ENCODE measurements at places on chromosomes 12 and 14.

- DNase-seq, result no peak
These were observed 10.1 kb upstream of the DNAH10 start for GRCh38 chr12:123752046-123752445.

DNA sequence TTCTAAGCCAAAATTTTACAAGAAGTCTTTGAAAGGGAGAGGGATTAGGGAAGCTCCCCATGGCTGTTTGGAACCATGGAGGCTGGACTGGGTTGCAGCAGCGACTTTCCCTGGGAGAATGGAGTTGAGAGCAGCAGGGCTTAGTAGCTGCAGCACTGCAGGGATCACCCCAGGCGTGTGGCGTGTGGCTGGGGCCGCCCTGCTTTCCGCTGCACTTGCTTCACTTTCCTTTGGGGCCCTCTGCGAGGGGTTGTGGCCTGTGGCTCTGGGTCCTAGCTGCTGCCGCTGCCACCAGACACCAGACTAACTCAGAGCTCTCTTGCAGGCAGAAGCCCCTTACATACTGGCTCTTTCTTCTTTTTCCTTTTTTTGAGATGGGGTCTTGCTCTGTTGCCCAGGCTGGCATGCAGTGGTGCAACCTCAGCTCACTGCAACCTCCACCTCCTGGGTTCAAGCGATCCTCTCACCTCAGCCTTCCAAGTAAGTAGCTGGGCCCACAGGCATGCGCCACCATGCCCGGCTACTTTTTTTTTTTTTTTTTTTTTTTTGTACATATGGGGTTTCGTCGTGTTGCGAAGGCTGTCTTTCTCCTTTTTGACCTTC lies 25.4 kb downstream of the CCDC62 start:
- DNase-seq, result no peak

- no peak for DNase-seq
These were observed 85.3 kb upstream of the PAWR start for GRCh38 chr12:79776111-79776510.

GRCh38 chr12:25655702-25656101 lies 102.6 kb upstream of the LMNTD1 start:
- no peak for DNase-seq

GRCh38 chr12:34108967-34109366 lies 86.7 kb downstream of the ALG10 start:
- DNase-seq, result no peak

- DNase-seq, result no peak
These were observed 27.1 kb downstream of the KCTD10 start for GRCh38 chr12:109449845-109450532.

GRCh38 chr14:50875359-50876070 lies 3.7 kb downstream of the ABHD12B start:
- DNase-seq, result peak; percentile 71

- DNase-seq, result no peak
These were observed 89.5 kb upstream of the TMPO start for GRCh38 chr12:98425859-98426258.

- peak; percentile 32 for DNase-seq
These were observed 7.4 kb downstream of the RAN start for GRCh38 chr12:130879212-130879686.

DNA sequence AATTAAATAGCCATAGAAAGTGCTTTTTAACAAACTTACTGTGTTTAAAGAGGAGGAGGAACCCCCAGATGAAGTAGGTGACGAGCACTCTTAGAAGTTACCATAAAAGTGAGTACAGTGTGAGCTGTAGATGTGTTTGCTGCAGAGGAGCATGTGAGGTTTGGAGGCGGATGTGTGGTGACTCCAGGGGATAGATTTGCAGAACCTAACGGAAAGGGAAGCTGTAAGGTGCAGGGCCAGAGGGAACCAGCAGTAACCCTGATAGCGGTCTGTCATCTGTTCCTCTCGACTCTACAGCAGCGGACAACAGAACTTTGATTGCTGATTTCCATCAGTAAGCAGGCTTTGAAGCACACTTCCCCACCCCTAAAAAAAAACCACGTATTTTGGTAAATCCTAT lies 5.2 kb downstream of the CALM1 start:
- DNase-seq, result no peak

DNA sequence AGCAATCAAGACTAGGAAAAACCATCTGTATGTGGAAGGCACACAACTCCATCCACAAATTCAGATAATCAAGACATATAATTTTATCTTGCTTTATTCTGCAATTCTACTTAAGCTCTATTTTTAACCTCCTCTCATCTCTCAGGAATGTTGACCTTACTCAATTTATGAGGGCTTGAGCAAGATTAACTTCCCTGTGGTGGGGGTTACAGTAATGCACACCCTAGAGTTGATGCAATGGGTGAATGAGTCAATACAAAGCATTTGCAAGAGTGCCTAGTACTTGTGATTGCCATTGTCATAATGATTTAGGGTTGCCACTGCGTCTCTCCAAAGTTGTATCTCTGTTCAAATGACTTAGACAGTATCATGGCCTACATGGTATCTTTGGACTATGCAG lies 1598.4 kb upstream of the TMEM132C start:
- no peak for DNase-seq

DNA sequence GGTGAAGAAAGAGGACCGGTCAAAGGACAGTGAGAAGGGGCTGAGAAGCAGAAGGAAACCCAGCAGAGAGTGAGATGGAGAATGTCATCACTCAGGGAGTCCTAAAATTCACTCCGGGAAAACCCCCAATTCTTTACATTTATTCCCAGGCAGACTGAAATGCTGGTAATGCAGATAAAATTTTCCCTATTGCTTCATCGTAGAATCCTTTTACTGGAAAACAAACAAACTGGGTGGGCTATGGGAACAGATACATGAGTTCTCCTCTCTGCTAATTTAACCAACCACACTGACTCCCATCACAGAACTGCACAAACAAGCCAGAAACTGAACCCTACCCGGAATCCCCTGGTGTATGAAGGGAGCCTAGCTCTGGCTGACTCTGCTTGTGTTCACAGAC lies 20.9 kb downstream of the HEBP1 start:
- no peak for DNase-seq

DNA sequence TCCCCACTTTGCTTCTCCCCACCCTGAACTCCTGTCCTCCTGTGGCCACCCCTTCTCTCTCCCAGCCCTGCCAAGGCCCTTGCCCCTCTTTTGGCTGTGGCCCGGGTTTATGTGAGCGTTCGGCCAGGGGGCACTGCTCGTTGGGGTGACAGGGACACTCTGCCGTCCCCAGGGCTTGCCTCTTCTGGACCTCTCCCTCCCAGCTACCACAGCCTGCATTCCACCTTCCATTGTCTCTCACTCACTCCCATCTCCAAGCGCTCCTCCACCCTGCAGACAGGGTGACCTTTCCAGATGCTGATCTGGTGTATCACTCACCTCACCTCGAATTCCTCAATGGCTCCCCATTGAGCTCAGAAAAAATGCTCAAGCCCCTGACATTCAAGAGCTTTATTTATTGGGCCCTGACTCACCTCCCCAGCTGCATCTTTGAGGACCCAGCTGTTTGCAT lies 1.4 kb downstream of the SERPINA9 start:
- DNase-seq, result no peak

DNA sequence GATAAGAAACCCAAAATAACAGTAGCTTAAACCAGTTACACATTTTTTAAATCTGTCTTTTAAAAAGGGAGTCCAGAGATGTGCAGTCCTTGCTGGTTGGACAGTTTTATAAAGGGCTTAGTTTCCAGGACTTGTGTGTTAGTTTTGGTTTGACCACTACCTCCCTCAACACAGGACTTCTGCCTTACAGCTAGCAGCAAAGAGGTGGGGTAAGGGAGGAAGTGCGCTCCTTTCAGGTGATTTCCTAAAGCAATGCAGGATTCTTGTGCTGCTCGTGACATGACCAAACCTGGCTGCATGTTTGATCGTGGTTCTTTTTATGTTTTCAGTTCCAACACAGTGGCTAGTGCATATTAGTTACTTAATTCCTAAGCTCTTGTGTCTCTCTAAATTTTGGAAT lies 266.2 kb downstream of the TMTC2 start:
- DNase-seq, result no peak

GRCh38 chr14:20609215-20610001 lies 18.2 kb upstream of the RNASE12 start:
- DNase-seq, result peak; percentile 68

- no peak for DNase-seq
These were observed 325.0 kb downstream of the SNAPC1 start for GRCh38 chr14:62087191-62087590.

- no peak for DNase-seq
These were observed 50.7 kb downstream of the SLC2A13 start for GRCh38 chr12:40055228-40055579.

GRCh38 chr12:22974865-22975264 lies 349.9 kb downstream of the ETNK1 start:
- no peak for DNase-seq

- no peak for DNase-seq
These were observed 3.7 kb downstream of the AQP2 start for GRCh38 chr12:49953961-49954846.

DNA sequence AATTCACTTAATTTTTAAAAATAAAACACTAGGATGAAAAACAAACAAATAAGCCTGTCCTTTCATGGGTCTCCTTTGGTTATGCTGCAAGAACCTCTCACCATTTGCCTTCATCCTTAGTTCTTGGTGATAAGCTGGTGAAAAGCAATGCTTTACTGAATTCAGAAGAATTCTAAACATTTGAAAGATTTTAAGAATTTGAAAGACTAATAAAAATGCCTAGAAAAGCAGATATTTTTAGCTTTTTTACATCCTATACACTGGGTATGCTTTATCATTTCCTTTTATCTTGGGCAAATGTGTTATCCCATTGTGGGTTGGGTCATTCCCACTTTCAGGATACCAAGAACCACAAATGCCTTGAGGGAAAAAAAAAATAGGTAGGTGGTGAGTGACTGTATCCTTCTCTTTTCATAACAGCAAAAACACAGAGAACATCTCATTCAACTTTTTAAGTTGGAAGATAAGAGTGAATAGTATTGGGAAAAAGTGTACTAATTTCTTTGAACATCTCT lies 197.1 kb upstream of the ABCD2 start:
- no peak for DNase-seq

- no peak for DNase-seq
These were observed 52.4 kb downstream of the CCDC91 start for GRCh38 chr12:28242496-28243309.

DNA sequence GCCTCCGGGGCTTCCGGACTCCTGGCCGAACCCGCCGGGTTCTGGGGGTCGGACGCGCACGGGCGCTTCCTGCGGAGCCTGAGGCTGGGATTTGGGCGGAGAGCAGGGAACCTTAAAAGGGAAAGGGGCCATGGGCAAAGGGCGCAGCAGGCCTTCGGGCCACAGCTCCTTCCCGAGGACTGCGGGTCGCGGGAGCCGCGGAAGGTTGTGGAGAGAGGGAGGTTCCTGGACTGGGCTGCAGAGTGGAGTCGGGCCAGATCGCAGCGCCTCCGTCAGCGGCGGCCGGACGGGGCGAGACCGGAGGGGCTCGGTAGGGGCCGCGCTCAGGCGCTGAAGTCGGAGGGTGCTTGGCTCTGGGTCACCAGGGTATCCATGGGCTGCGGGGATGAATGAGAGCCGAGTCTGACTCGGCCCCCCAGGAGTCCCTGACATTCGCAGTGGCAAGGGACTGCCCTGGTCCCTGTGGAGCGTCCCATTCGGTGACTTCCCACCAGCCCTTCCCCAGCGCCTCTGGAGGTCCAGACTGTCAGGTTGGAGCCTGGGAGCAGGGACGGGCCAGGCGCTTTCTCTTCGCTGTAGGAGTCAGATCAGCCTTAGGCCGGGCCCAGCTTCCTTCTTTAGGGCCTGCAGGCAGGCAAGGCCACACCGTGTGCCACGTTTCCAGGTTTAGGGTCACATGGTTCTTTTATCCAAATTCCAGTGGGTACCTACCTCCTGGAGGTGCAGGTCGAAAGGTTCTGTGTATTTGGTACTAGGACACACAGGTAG lies 938 bp upstream of the SLC25A29 start:
- DNase-seq, result no peak

GRCh38 chr12:121723200-121723599 lies 10.6 kb downstream of the TMEM120B start:
- no peak for DNase-seq

GRCh38 chr14:74959596-74960180 lies 4.3 kb upstream of the PGF start:
- no peak for DNase-seq

DNA sequence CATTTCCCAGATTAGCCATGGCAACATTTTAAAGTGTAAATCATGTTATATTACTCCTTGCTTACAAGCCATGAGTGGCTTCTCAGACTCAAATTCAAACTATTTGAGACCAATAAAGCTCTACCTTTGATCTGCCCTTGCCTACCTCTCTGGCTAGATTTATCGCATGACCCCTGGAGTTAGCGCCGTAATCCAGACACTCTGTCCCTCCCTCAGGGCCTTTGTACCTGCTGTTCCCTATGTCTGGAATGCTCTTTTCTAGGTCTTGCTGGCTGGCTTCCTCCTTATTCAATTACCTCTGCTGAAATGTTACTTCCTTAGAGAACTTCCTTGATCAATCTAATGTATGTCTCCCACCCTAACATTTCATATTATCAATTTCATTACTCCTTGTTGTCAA lies 16.3 kb downstream of the SIX4 start:
- DNase-seq, result no peak

DNA sequence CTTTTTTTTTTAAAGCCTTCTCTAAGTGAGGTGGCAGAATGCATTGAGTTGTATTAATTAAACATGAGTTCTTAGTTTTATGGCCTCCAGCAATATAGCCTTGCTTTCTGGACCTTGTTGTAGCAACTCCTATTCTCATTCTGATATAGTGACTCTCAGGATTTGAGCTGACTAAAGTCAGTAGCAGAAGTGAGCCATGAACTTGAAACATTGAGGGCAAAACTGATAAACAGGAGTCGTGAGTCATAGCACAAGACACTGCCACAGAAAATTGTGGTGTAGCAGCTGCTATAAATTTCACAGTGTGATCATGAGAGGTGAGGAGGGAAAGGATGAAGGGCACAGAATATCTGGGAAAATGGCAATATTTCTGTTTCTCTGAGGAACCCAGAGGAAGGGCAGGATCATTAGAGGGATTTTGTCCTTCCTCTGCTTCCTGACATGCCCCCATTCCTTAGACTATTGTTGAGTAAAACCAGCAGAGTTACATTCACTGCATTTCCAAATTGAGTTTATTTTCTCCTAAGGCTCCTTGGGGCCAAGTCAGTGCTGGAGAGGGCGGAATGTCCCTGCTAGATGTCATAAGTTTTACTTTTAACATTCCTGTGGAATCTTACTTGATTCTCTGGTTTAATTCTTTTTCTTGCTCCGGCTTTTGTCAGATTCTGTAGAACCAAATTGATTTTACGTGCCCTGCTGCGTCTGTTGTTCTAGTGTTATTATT lies 7.5 kb downstream of the KLRG1 start:
- DNase-seq, result peak; percentile 12

DNA sequence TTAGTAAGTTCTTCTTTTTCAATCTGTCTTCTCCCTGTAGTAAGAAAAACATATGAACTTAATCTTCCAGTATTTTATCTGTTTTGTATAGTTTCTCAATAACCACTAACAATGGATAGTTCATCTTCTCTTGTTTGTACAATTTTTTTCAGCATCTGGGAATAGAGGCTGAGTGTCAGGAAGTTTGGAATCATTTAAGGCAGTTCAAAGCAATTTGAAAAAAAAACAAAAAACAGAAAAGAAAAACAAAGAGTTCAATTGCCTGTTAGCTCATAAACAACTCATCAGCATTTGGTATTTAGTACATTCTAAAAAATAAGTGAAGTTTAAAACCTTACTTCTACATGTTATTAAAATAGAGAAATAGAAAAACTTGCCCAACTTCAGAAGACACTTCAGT lies 116.8 kb downstream of the PLCZ1 start:
- DNase-seq, result no peak

- no peak for DNase-seq
These were observed 482.0 kb downstream of the RMST start for GRCh38 chr12:97944576-97944975.

GRCh38 chr14:33362934-33363333 lies 424.3 kb downstream of the NPAS3 start:
- no peak for DNase-seq
